Fibroblast of upper back skin (primary cell): ENCODE measurements at places on chromosomes 1 and 21.

DNA sequence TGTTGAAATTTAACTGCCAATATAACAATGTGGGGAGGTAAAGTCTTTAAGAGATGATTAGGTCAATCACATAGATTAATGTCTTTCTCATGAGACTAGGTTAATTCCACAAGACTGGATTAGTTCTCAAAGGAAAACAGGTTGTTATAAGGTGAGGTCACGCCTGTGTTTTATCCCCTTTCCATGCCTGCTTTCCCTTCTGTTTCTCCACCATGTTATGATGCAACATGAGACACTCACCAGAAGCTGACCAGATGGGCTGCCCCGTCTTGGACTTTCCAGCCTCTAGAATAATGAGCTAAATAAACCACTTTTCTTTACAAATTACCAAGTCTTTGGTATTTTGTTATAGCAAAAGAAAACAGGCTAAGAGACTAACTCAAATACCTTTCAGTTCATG is 70.8 kb downstream of the DDAH1 start:
- no peak for DNase-seq

- no peak for DNase-seq
Measured at GRCh38 chr1:229427572-229427971, 6.3 kb downstream of the ACTA1 start.

- no peak for DNase-seq
Measured at GRCh38 chr1:167912294-167912693, 1.6 kb downstream of the ADCY10 start.

- peak; percentile 41 for DNase-seq
Measured at GRCh38 chr21:33266050-33266788, at the start of gene IL10RB. Gene IL10RB, plus strand, starts transcription at chr21:33266367. Its CDS starts 99 bp downstream, at chr21:33266466.

GRCh38 chr1:116704278-116704677 is 36.7 kb upstream of the IGSF3 start:
- DNase-seq = no peak

DNA sequence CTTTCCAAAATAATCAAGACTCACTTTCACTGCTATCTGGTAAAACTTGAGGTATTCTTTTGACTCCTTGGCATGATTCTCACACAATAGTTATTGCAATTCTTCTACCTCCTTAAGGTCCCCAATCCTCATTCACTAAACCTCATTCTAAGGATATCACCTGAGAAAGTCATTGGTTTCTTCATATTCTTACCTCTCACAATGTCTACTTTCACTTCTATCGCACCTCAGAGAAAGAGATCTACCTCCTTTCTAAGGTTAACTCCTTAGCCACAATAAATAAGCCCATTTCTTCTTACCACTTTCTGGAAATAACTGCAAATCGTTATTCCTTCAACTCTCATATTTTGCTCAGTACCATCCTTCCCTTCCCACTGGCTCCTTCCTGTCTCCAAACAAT is 18.7 kb downstream of the HNRNPR start:
- no peak for DNase-seq

- no peak for DNase-seq
Measured at GRCh38 chr1:88740784-88741183, 56.7 kb downstream of the PKN2 start.

DNA sequence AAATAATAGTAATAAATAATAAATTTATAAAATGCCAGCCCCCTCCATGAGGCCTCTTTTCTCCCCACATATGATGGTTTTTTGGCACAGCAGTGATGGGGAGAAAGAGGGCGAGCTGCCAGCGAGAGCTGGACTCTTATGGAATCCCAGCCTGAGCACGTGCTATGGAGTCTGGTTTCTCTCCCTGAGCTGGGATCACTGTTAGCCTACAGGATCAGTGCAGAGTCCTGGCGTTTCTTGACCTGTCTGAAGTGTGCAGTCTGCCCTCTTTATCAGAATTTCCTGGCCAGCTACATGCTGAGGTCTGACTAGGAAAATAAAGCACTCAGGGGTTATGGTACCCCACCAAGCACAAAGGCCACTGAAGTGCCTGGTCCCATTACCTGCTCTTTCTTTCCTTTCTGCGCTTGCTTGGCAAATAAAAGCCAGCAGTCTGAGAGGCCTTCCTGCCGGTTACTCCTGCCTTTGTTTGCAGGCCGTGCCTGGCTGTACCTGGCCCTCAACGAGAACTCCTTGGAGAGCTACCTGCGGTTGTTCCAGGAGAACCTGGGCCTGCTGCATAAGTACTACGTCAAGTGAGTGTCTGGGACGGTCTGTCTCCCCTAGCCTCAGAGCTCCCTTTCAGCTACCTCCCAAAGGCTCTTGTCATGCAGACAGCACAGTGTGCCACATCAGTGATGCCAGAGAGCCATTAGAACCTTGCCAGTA is 18.5 kb upstream of the SLC25A34 start:
- no peak for DNase-seq
